ENCODE measurements at places on chromosomes 7 and 10.

GRCh38 chr7:112806156-112806555 lies 16.0 kb upstream of the TMEM168 start:
- DNase-seq, result no peak

DNA sequence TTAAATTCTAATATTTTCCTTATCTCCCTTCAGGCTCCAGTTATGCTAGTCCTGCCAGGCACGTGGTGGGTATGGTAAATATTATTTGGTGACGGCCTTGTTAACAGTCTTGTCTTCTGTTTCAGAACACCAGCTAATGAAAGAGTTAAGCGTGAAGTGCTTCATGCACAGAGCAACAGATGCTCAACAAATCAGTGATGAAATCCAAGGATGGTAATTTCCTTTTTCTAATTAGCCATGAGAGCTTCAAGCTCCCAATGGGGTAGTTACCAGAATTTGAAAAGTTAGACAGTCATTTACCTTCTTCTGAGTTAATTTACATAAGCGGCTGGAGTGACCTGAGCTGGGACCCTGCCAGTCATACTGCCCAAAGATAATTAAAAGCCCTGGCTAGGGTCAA lies 1.9 kb upstream of the OTUD1 start:
- no peak for DNase-seq

DNA sequence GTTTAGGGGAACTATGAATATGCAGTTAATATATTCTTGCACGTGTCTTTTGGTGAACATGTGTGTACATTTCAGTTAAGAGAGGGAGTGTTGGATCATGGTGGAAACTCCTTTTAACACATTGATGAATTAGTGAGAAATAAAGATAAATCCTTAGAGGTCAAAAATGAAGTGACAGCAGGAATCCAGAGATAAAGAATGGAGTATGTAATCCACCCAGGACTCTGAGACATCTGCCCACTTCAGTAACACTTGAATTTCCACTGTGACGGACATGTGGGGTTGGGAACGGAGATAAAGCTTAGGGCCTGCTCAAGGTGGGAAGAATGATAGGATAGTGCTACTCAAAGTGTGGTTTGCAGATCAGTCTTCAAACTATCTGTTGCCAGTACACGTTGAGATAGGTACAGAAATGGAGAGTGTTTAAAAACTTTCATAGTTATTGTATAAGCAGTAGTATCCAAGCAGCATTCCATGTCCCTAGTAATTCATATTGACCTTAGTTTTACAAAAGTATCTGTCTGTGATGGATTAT lies 6.6 kb upstream of the RELN start:
- no peak for DNase-seq

GRCh38 chr10:61478621-61479312 lies 25.6 kb upstream of the TMEM26 start:
- DNase-seq, result no peak

DNA sequence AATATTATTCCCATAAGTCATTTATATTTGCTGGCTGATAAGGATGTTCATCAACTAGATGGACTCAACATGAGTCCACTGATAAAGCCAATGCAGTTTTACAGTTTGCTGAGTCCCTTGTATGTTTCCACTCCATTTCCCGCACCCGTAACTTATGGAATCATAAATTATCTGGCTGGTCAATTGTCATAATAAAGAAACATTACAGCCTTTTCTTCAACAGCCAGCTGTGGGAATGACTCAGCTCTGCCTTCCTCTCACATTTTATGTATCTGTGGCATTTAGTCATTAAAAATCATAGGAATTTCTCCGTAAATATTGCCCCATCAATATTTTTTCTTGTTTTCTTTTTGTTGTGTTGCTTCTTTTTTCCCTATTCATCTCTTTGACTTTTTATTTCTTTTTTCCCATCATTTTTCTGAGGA lies 22.3 kb upstream of the TMEM26 start:
- no peak for DNase-seq

GRCh38 chr10:110840225-110840922 lies 31.4 kb upstream of the PDCD4 start:
- no peak for DNase-seq

DNA sequence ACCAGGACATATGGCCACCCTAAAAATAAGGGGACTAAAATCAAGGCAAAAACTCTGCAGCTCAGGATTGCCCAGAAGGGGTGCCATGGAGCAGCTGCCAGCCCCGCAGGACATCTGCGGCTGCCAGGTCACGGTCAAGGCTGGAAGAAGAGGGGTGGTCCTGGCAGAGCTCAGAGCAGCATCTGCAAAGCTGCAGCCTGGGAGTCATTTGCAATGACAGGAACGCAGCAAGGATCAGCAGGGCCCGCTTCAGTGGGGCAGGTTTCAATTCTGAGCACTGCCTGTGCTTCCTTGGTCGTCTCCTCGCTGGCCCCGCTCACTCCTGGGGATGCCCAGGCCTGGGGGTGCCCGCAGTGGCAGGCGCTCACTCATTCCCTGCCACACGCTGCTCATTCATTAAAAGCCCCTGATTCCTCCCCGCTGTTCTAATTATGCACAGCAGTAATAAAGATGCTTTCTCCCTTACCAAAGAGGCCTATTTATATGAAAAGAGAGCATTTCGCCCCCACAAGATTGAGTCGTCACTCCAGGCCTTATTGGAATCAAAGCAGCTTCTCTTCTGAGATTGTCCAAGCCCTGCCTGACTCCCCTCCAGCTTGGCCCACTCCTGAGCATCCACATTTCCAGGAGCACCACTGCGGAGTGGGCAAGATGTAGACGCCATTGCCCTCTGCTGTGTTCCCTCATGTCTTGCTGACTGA lies 4.6 kb downstream of the HSPA12A start:
- DNase-seq, result no peak

- no peak for DNase-seq
These were observed 1126.2 kb downstream of the TYW1 start for GRCh38 chr7:68122801-68123200.

DNA sequence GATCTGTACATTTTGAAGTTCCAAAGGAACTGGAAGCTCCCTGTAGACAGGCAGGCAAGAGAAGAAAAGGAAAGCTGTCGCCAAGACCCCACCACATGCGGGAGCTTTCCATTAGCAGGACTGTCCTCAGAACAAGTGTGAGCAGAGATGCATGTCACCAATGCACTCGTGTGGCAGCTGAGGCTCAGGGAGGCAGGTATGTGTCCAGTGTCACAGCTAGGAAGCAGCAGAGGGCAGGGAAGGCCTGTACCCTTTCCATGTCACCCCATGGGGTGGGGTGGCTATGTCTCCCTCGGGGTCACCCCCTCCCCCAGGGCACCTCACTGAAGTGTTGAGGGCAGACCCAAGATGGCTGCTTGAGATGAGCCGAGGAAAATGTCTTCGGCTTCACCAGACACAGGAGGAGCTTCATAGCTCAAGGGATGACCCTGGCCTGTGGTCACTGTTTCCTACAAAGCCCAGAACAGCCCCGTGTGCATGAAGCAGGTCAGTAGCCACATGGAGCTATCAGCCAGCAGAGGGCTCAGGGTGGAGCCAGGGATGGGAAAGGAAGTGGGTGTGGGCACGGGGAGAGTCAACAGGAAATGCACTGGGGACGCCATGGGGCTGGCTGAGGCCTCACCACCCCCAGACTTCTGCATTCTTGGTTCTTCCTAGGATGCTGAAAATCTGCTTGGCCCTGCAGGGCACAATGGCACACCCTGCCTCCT lies 96.6 kb downstream of the FAM53B start:
- peak; percentile 78 for DNase-seq

DNA sequence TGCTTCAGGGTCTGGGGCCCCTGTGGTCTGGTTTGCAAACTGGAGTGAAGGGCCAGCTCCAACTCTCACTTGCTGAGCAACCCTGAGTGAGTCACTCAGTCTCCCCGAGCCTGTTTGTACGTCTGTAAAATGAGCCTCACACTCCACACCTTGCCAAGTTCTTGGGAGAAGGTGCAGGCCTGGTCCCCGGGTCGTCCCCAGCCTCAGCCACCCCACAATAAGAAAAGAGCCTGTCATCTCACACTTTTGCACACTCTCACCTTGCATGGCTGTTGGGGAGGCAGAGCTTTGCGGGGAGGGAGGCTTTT lies 5.2 kb downstream of the GRIFIN start:
- no peak for DNase-seq

- no peak for DNase-seq
These were observed 316.2 kb downstream of the ATRNL1 start for GRCh38 chr10:115409347-115409746.

GRCh38 chr10:78214955-78215354 lies 181.3 kb downstream of the RPS24 start:
- no peak for DNase-seq

DNA sequence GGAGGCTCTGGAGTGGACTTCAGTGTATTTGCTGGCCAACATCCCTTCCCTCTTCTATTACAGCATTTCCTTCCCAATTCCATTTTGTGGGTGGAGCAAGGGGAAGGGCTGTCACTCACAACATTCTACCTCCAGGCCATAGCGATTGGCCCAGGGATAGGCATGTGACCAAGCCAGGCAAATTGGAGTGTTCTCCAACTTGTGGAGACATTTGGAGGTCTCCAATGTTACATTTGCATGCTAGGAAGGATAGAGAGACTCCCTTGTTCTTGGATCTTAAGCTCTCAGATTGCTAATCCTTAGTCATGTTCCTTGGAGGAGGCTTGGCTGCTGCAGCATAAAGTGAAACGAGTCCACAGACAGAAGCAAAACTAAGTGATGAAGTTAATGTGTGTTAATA lies 95.6 kb upstream of the KIF5B start:
- DNase-seq, result no peak

DNA sequence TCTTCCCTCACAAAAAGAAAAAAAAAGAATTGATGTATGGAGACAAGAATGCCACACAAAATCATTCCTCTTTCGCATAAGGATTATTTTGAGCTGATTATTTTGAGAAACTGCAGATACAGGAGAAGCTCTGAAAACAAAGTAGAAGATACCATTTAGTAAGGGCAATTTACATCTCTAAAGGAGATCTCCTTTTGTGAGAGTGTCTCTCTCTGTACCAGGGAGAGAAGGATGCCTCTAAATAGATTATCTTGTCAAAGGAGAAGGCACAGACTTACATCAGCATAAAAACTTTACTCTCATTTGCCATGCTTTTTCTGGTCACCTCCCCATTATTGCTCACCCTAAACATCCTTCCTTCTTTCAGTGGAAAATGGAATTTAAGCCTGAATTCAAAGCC lies 747.9 kb upstream of the COBL start:
- no peak for DNase-seq

- DNase-seq, result no peak
These were observed 269.5 kb upstream of the SLC26A5 start for GRCh38 chr7:103715376-103716120.

- DNase-seq, result no peak
These were observed 7.4 kb downstream of the CPSF4 start for GRCh38 chr7:99446096-99446495.

GRCh38 chr10:131822013-131822691 lies 78.7 kb upstream of the PPP2R2D start:
- DNase-seq, result no peak

DNA sequence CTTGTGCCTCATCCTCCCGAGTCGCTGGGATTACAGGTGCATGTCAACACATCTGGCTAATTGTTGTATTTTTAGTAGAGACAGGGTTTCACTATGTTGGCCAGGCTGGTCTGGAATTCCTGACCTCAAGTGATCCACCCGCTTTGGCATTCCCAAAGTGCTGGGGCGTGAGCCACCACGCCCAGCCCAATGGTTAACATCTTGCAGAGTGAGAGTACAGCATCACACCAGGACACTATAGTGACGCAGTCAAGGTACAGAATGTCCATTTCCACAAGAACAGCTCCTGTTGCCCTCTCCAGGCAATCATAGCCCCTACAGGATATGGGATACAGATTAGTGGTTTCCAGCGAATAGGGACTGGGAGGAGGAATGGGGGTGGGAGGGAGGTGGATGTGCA lies 34.0 kb downstream of the MYO1G start:
- no peak for DNase-seq

- DNase-seq, result no peak
These were observed 35.4 kb downstream of the TSPAN14 start for GRCh38 chr10:80489371-80490112.

DNA sequence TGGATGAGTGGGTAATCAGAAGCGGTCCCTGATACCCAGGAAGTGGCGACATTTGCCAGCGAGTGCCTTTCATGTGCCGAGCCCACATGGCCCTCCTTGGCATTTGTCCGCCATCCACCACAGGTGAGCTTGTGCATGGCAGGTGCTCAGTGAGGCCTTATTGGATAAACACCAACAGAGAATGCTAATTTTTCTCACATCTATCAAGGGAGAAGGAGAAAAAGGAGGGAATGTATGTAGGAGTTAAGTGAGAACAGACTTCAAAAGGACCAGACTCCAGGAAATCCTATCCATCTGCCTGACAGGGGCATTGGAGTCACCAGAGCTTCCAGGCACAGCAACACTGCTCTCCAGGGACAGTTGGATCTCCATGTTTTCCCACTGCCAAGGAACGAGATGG lies 143.5 kb upstream of the ZMIZ1 start:
- DNase-seq, result no peak

- DNase-seq, result no peak
These were observed 171.3 kb upstream of the ITGB1 start for GRCh38 chr10:33129141-33129995.

DNA sequence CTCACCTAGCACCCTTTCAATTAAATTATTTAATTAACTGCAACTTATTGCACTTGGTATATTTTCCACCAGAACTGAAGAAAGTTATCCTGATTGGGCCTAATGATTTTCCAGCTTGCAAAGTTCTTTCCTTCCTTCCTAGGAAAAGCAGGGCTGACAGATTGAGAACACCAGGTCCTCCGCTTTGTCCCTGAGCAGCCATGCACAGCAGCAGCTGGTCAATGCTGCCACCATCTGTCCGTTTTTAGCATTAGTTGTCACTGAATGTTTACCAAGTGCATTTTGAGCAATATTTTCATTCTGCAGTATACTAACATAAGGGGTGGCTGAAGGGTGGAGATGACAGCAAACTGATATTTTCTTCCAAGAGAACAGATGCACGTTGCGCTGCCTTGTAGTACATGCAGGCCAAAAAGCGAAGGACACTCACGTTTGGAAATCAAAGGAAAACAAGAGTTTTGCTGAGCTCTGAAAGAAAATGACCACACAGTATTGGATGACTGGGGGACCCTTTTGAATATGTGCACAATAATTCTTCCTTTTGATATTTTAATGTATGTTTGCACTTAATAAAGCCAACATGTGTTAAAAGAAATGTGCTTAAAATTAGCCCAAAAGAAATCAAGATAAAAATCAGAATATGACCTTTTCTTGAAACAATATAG lies 248.8 kb upstream of the PTN start:
- no peak for DNase-seq

GRCh38 chr10:61975391-61975932 lies 74.0 kb downstream of the ARID5B start:
- no peak for DNase-seq

- DNase-seq, result no peak
These were observed 41.4 kb upstream of the AP5Z1 start for GRCh38 chr7:4733936-4734528.

DNA sequence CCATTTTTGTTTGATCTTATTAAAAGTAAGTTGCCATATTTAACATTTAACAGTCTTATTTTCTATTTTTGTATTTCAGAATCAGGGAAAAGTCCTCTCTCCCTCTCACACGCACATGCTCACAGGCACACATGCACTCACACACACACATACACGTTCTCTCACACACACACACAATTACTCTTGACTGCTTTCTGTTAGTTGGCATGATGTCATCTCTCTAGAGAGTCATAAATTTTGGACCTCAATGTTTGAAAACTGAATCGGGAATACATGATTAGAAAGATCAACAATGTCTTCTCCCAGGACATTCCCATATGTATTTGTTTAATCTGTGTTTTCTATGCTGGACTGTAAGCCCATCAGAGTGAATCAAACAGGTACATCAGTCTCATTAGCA lies 165.7 kb upstream of the AHR start:
- DNase-seq, result no peak

GRCh38 chr10:104259999-104260774 lies 5.5 kb downstream of the GSTO1 start:
- DNase-seq, result no peak

GRCh38 chr10:96333101-96333500 lies 25.7 kb downstream of the OPALIN start:
- DNase-seq, result peak; percentile 14
